Cortex of kidney (tissue), 1 donor: ENCODE measurements at places on chromosomes 1 and 21.

DNA sequence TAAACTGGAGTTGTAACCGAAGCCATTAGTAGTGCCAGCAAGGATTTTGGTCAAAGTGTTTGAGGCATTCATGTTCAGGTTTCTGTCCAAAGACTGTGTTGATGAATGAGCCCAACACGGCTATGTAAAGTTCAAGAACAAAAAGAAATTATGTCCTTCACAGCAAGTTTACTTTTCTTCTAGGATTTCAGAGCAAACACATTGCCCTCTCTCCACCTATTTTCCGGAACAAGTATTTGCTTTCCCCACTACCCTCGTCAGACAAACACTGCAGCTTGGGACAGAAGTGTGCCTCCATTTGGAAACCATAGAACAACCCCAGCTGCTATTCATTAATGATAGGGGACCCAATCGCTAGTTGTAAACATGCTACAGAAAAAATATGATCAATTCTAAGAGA is 151.4 kb upstream of the C1orf105 start:
- no peak for DNase-seq

GRCh38 chr1:156486421-156487344 is 13.9 kb downstream of the MEF2D start:
- DNase-seq, result no peak

DNA sequence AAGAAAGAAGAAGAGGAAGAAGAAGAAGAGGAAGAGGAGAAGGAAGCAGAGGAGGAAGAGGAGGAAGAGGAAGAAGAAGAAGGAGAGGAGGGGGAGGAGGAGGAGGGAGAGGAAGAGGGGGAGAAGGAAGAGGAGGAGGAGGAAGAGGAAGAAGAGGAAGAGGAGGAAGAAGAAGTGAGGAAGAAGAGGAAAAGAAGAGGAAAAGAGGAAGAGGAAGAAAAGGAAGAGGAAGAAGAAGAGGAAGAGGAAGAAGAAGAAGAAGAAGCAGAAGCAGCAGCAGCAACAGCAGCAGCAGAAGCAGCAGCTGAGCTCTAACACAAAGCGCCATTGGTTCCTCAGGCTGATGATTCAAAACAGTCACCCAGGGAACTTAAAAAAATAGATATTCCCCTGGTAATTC is 34.0 kb downstream of the DNAI4 start:
- no peak for DNase-seq

GRCh38 chr1:19395678-19396192 is 83.6 kb downstream of the SLC66A1 start:
- no peak for DNase-seq

DNA sequence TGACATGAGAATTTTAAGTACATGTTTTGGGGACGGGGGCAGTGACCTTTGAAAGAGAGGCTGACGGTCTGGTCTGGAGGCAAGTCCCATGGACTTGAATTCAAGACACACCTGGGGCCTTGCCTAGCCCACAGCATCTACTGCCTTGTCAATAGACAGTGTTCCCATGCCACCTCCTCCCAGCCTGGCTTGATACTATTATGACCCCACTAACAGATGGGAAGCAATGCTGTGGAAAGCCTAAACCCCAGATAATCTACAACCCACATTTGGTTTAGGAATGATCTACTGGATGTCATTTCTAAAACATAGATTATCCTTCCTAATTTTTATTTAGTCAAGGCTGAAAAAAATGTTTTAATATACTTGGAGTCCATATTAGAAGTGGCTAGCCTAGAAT is 17.8 kb upstream of the NFASC start:
- no peak for DNase-seq

DNA sequence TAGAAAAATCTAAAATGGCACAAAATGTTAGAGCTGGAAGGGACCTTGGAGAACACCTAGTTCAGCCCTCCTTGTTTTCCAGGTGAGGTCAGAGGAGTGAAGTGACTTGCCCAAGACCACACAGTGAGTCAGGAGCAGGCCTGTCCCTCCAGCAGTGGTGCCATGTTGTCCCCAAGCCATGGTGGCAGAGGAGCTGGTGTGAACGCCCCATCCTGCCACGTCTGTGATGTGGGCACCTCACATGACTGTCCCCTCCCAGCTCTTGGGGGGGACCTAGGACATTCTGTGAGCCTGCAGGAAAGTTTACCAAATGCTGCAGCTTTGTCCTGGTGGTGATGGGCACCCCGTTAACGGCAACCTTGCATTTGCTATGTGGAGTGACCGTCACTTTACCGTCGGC is 66.2 kb downstream of the SCCPDH start:
- DNase-seq, result no peak

DNA sequence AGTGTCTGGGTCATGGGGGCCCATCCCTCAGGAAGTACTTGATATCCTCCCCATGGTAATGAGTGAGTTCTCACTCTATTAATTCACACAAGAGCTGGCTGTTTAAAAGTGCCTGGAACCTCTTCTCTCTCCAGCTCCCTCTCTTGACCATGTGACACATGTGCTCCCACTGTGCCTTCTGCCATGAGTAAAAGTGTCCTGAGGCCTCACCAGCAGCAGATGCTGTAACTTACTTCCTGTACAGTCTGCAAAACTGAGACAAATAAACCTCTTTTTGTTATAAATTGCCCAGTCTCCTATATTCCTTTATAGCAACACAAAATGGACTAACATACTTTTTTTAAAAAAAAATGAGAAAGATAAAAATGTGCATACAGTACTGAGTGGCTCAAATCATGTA is 24.0 kb downstream of the PUM1 start:
- no peak for DNase-seq

DNA sequence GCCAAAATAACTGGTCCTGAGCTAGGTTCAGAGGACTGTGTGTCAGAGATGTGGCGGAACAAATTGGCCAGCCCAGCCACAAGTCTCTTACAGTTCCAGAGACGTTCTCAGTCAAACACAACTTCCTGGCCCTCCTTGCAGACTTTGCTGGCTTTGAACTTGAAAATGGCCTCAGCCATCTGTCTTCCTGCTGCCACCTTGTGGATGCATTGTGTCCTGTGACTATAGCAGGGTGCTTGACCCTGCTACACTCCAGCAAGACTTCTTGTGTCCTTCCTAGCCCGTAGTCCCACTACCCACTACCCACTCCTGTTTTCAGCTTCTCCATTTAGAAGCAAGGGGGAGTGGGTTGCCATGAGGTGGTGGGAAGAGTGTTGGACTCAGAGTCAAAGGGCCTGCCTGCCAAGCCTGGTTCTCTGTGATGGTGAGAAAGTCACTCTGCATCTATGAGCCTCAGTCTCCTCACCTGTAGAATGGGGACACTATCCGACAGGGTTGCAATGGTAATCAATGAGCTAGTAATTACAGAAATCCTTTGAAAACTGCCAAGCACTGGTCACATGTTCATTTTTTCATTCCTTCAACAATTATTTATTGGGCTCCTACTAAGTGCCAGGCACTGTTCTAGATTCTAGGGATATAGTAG is 109.9 kb downstream of the IGSF21 start:
- DNase-seq, result no peak

- DNase-seq, result no peak
Observed at GRCh38 chr21:34701726-34702125, 32.9 kb downstream of the CLIC6 start.

- no peak for DNase-seq
Observed at GRCh38 chr1:214538496-214538895, 12.9 kb downstream of the PTPN14 start.

DNA sequence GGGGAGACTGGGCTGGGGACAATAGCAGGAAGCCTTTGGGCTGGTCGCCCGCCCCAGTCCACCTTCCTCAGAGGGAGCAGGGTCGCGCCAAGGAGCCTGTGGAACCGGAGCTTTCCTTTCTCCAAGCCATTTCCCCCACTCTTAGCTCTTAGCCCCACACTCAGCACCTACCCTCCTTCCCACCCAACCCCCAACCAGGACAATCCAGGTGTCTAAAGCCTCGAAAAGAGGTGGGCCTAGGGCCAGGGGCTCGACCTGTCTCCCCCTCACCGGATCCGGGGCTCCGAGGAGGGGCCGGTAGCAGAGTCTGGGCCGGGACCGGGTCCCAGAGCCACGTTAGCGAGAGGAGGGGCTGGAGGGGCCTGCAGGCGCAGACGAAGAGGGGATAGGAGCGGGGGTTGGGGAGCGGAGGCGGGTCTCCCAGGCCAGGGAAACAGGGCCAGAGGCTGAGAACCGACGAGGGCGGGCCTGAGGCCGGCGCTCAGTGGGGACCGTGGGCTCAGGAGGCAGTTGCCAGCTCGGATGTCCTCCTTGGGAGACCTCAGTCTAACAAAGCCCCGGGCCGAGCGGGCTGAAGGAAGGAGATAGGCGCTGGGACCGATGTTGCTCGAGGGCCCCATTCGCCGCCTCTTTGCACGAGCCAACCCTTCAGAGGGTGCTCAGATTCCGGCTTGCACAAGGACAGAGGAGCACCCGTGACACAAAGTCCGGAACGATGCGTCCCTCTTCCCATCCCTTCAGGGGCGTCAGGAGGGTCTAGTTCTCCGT is 943 bp downstream of the SEMA6C start:
- DNase-seq, result no peak

GRCh38 chr1:74534241-74534640 is 21.8 kb upstream of the LRRC53 start:
- DNase-seq, result no peak

DNA sequence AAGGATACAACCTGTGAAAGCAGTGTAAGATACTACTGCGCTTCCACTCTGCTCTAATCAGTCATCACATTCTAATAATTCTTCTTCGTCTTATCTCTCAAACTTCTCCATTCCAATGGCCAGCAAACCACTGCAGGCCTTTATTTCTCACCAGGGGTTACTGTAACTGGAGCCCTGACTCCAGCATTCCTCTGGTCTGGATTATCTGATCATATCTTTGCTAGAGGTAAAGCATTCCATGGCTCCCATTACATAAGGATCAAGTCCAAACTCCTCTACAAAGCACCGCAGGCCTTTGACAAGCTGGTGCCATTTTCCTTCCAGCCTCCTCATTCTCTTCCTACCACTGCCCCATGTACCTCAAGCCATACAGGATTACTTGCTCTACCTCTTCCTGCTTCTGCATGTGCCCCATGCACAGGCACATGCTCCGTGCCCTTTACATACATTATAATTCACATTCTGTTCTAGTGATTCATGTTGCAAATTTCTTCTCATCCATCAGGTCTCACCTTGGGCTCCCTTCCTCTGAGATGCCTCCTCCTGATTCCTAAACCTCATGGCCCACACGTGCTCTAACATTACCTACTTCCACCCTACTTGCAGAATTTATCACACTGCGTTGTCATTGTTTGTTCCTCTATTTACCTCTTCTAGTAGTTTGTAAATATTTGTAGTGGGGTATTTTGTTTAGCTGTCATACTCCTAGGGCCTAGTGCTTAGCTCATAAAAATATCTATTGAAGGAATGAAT is 9.3 kb upstream of the SERBP1 start:
- no peak for DNase-seq
